ENCODE measurements at places on chromosomes 6 and 20.

DNA sequence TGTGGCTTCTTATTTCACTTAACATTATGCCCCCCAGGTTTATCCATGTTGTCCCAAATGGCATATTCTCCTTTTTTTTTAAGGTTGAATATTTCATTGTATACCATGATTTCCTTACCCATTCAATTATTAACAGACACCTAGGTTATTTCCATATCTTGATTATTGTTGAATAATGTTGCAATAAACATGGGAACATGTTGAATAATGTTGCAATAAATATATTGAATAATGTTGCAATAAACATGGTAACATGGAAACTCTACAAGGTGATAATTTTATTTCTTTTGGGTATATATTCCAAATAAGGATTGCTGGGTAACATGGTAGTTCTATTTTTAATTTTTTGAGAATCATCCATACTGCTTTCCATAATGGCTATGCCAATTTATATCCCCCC, 648.1 kb downstream of the MMUT start:
- no peak for DNase-seq

- peak; percentile 67 for DNase-seq
These were observed 782 bp downstream of the MAP3K5 start for GRCh38 chr6:136791296-136792094.

GRCh38 chr6:43103253-43103876, 27.3 kb downstream of the PTK7 start:
- DNase-seq = no peak

- DNase-seq = peak; percentile 25
These were observed 4.1 kb downstream of the NKX2-2 start for GRCh38 chr20:21509597-21510371.

DNA sequence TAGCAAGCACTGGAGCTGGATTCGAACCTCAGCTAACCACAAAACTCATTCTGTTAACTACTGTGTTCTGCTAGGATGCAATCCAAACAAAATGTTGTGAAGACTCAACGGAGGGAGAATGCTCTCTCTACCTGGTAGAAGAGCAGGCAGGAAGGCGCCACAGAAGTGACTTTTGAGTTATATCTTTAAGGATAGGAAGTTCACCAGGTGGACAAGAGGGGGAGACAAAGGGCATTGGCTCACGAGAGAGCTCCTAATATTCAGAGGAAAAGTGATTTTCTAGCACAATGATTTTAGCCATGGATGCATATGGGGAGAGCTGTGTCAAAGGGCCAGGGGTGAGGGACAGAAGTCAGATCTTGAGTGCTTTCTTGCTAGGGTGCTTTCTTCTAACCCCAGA, 108.4 kb upstream of the MAFB start:
- peak; percentile 17 for DNase-seq

DNA sequence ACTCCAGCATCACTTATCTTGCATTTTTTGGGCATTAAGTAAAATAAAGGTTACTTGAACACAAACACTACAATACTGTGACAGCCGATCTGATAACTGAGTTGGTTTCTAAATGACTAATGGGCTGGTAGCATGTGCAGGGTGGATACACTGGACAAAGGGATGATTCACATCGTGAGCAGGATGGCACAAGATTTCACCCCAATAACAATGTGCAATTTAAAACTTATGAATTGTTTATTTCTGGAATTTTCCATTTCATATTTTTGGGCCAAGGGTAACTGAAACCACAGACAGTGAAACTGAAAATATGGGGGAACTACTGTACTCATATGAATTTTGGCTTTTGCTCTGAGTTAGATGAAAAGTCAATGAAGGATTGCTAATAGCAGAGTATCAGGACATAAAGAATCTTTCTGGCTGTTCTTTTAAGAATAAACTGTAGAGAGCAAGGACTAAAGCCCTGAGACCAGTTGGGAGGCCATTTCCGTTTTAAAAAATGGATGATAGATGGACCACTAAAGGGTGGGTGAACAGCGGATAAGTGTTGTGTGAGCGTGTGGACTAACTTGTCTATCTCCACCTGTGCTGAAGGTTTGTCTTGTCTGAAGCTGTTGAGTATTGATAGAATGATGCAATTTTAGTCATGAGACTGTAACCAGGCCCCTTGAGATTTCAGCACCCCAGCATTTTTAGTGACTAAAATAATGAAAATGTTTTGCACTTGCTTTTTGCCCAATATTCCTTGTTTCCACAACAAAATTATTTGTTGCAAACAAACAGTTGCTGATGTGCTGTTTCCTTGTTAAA, 8.2 kb downstream of the SPINT3 start:
- no peak for DNase-seq

DNA sequence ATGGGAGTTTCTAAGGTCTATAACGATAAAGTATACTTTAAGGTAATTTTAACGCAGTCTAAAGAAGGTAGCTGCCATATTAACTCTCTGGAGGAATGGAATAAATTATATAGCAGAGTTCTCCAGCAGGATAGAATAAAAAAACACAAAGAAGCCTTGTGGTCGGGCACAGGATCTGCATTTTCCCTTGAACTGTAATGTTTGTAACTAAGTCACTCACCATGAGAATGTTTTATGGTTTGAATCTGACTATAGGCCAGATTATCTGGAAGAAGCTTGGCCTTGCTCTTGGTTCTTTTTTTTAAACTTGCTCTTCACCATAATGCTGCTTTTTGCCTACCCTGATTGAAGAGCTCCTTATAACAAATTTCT, 238.8 kb upstream of the NOX3 start:
- no peak for DNase-seq

DNA sequence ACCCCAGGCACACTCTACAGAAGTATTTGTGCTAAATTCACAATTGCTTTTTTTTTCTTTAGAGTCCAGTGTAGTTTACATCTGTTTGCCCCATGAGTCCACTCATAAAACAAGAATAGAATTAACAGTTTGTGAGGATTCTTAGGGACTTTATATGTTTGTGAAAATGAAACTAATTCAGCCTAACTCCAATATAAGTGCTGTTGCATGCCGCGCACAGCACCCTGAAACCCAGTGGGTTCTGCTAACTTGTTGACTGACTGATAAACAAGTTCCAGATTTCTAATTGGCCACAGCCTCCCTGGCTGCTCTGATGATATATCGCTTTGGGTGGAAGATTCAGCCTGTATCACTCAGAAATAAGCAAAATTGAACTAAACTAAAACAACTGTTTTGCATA, 561.4 kb downstream of the PKHD1 start:
- no peak for DNase-seq

DNA sequence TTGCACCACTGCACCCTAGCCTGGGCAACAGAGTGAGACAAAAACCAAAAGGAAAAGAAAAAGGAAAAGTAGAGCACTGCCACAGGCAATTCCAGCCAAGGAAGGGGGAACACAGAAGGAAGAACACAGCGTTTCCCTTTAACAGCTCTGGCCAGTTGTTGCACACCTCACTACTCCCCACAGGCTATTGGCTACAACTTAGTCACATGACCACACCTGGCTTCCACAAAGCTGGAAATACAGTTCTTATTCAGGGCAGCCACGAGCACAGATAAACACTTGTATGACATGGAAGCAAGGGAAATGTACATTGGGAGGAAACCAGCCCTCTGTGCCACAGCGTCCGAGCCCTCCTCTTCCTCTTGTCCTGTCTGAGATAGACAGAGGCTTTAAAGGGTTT, 249.0 kb upstream of the JARID2 start:
- no peak for DNase-seq

DNA sequence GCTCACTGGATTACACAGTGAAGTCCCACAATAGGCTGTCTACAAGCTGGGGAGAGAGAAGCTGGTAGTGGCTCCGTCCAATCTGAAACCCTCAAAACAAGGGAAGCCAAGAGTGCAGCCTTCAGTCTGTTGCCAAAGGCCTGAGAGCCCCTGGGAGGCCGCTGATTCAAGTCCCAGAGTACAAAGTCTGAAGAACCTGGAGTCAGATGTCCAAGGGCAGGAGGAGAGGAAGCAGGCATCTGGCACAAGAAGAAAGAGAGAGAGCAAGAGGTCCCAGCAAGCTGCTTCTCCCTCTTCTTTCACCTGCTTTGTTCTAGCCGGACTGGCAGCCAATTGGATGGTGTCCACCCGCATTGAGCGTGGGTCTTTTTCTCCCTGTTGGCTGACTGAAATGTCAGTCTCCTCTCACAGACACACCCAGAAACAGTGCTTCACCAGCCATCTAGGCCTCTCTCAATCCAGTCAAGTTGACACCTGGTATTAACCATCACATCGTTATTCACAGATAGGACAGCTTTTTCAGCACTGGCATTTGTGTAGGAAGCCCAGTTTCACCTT, 51.2 kb downstream of the CRYBG1 start:
- DNase-seq = no peak

- no peak for DNase-seq
These were observed 82.1 kb downstream of the TINAG start for GRCh38 chr6:54390362-54390761.

GRCh38 chr20:50487397-50487796, 22.8 kb upstream of the PTPN1 start:
- DNase-seq = no peak

- peak; percentile 84 for DNase-seq
These were observed 69.9 kb upstream of the DDR1 start for GRCh38 chr6:30814146-30815040.

- peak; percentile 70 for DNase-seq
These were observed 17.1 kb downstream of the FOXF2 start for GRCh38 chr6:1406306-1407072.

- DNase-seq = no peak
These were observed 280.4 kb downstream of the FOXC1 start for GRCh38 chr6:1890071-1890470.

DNA sequence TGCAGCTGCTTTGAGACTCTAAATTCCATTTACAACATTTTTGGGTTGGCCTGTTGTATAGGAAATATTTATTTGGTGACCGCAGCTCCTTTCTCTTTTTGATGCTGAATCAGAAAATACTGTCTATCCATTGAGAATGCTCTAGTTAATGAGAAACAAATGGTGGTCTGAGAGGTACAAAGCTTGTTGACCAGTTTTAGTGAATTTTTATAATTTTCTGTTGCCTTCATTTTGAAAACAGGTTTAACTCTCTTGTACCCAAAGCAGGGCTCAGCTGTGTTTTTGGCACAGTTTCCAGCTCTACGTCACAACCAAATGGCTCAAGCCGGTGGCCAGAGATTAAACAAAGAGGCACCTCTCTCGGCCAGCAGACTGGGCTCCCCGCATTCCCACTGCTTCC, 113.2 kb downstream of the FNDC1 start:
- no peak for DNase-seq

GRCh38 chr6:90241229-90241880, 55.3 kb downstream of the BACH2 start:
- no peak for DNase-seq

DNA sequence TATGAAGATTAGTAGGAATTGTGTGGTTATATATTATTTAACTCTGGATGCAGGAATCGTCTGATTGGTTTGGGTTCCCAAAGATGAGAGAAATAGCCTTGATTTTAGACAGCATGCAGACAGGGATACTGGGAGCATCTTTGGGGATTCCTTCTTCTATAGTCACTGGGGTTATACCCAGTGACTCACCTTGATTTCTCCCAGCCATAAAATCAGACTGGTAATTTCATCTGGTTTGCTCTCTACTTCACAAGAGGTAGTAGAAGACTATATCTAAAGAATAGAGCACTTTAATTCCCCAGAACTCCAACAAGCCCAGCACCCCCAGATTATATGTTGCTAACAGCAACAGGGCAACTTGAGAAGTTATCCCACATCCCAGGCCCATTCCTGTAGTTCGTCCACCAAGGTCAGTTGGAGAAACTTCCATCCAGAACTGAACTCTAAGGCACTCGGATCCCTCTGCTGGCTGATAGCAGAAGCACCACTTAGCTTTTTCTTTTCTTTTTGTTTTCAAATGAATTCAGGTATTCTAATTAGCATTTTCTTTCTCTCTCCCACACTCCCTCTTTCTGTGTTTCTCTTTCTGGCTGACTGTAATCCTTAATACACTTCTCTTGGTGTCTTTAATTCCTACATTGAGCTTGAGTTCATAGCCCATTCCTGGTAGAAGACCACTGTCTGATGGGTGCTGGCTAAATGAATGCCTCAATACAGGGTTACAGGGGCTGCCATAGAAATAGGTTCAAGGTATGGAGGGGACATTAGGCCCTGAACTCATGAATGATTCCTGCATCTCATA, 20.4 kb upstream of the EFHC1 start:
- DNase-seq = peak; percentile 70

GRCh38 chr20:36573798-36574365, 485 bp downstream of the TGIF2 start:
- DNase-seq = no peak

- DNase-seq = no peak
These were observed 10.9 kb downstream of the LRRC1 start for GRCh38 chr6:53805725-53806124.

DNA sequence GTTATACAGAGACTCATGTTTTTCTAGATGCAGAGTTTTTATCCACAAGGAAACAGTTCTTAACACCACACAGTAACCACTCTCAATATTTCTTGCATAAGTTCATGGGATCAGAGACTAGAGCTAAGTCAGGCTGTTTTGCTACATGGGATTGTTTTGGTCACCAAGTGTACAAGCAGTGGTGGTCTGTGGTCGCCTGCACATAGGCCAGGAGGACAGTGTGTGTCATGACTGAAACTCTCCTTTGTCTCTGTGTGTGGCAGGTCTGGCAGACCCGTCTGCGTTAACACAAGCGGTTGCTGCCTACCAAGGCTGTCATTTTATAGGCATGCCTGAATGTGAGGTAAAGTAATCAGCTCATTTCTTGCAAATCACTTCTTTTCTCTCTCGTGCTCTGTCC, 18.9 kb downstream of the WRNIP1 start:
- no peak for DNase-seq

DNA sequence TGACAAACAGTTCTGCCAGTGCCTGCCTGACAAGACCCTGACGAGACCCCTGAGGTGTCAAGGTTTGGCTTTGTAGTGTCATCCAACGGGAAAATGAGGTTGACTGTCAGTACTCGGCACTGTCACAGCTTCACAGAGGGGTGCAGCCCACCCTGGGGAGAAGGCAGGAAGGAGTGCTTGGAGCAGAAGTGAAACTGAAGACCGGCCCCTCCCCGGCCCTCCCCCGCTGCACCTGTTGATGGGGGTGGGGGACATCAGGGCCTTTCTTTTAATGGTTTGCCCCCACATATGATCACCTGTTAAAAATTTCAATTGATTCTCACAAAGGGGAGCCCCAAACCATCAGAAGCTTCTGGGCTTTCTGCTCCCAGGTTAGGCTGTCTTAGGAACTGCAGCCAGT, 6.8 kb downstream of the PMEPA1 start:
- no peak for DNase-seq

GRCh38 chr20:45971425-45971674, 653 bp downstream of the ZNF335 start:
- DNase-seq = no peak

DNA sequence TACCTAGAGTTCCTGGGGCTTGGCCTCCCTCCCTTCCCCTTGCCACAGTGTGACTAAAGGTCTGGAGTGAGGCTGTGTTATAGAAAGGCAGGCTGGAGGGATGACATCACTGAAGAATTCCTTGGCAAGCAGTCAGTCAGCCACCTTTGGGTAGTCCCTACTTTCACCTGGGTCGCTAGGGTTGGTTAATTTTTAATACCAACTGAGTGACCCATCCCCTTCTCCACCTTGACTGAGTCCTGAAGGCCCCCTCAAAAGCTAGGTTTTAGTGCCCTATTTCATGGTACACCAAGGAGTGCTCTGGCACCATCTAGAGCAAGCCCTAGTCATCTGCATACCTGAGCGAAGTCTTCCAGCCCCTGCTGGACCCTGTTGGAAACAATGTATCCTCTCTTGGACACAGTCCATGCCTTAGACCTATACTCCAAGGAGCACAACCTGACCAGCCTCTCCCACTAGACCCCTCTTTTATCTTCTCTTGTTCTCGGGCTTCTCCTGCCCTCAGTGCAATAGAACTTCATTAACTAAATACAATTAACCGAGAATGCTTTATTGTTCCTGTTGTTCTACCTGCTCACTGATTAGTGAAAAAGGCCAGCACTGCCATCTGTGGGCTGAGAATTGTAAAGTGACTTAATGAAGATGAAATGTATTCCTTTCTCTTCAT, 44.6 kb downstream of the RIN2 start:
- DNase-seq = peak; percentile 39
